ENCODE measurements at places on chromosomes 1 and 21.

- no peak for DNase-seq
Observed at GRCh38 chr1:197017558-197018146, 40.3 kb downstream of the CFHR5 start.

DNA sequence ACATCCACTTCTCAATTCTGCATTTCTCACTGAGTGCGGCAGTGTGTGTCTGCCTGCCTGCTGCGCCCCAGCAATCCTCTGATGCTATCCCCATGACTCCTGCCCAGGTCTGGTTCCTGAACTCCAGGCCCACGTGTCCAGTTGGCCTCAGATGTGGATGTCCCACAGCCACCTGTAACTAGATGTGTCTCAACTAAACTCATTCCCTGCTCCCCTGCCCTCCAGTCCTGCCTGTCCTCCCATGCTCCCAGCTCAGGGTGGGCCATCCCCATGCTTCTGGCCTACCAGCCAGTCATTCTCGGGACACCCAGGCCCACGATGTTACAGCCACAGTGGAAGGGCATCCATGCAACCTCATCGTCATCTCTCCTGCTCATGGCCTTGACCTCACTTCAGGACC lies 76.8 kb downstream of the STUM start:
- DNase-seq: no peak

GRCh38 chr1:240935920-240936319 lies 324.0 kb upstream of the GREM2 start:
- no peak for DNase-seq

DNA sequence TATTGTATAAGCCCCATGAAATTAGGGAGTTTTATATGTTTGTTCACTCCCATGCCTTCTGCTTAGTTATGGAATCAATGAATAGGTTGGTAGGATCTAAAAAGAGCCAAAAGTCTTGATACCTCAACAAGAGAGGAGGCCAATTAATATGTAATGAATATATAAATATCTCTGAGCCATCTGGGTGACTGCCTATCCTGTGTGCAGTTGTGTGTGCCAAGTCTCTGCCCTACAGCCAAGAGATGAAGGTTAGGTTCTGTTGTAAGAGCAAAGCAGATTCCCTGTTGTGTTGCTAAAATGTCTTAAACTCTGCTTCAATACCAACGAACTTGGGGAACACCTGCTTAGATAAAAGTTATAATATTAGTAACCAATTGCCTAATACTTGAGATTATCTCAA lies 61.8 kb upstream of the GORAB start:
- no peak for DNase-seq

DNA sequence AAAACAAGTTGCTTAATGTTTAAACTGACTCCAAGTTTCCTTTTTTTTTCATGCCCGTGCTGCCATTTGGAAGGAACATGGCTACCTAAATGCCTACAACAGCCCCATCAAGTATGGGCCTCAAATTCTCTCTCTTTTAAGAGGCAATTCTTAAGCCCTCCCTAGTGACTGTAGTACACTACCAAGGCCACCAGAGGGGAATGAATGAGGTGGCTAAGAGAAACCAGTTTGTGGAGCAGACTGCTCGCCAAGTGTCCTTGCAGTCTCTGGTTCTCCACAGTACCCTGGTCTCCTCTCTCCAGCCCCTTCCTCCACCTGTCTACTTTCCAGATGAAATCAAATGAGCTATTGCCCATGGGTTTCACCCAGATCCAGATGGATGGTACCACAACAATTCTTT lies 1809.6 kb downstream of the BRINP3 start:
- DNase-seq: no peak

GRCh38 chr1:98422816-98423215 lies 238.7 kb upstream of the SNX7 start:
- no peak for DNase-seq

DNA sequence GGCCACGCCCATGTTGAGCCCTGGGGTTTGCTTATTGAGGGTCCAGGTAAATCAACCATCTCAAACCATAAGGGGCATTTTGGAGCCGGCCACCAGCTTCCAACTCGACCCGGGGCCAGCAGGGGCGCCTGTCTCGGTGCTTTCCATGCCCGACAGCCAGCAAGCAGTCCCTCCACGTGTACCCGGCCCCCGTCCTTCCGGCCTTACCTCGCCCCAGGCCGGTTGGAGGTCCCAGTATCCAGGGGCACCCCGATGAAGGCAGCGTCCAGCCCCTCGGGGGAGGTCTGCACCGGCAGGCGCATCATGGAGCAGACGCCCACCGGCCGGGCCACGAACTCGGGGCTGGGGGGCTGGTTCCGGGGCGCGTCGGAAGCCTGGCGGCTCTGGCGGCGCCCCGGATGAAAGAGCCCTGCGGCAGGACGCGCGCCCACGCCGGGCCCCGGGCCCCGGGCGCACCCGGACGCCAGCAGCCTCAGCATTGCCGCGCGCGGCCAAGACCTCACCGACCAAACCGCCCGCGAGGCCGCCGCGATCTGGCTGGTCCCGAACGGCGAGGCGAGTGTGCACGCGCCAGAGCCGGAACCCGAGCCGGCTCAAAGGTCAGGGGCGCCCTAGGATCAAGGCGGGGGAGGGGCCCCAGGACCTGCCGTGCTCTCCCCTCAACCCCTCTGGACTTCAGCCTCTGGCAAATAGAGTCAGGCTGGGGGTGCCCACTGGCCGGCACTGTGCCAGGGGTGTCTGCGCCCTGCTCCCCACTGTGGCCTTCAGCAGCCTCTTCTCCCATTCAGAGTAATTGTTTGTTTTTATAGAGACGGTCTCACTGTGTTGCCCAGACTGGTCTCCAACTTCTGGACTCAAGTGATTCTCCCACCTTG lies at the start of gene AGMAT:
Gene AGMAT (minus strand): TSS at position 563 of the 875 bp plus-strand sequence. CDS start 84 bp downstream, at position 479.
- peak; percentile 44 for DNase-seq

GRCh38 chr21:36550761-36551160 lies 70.8 kb upstream of the CLDN14 start:
- DNase-seq: no peak

DNA sequence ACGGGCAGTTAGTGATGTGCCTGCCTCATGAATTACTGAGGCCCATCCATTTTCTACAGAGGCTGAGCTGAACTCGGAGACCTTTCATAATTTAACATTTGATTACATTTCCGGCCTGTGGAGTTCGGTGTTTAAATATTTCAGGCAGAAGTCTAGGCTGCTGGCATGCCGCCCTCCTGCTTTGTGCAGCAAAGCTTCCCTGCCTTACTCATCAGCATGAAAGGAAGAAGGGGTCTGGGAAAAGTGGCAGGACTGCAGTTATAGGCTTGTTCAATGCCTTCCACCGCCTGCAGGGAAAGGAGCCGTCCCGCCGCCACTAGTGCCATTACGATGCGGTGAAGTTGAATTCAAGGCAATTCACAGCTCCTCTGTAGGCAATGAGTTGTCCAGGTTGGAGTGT lies 527.9 kb downstream of the NPHP4 start:
- DNase-seq: no peak

- DNase-seq: no peak
Observed at GRCh38 chr1:184069675-184070074, 18.1 kb downstream of the TSEN15 start.

DNA sequence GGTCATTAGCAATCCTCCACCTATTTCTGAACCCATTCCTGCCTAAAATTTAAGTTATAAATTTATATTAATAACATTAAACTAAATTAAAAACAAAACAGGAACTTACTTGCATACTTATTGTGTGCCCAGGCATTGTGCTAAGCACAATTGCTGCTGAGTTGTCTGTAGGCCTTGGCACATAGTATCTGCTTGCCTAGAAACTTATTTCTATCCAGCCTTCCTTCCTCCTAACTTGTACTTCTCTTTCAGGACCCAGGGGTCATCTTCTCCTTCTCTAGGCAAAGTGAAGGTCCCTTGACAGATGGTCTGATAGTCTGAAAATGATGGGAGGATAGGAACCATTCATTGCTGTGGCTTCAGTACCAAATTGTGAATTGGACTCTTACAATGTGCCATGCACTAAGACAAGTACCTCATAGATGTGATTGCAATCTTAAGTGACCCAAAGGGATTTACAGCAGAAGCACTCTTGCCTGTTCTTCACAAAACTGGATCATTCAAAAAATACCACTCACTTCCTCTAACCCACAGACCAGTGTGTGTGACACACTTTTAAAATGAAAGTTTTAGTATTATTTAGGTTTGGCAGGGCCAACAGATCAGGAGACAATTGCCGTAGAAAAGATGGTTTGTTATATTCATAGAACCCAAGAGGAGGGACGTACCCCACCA lies 10.3 kb upstream of the CD101 start:
- no peak for DNase-seq

DNA sequence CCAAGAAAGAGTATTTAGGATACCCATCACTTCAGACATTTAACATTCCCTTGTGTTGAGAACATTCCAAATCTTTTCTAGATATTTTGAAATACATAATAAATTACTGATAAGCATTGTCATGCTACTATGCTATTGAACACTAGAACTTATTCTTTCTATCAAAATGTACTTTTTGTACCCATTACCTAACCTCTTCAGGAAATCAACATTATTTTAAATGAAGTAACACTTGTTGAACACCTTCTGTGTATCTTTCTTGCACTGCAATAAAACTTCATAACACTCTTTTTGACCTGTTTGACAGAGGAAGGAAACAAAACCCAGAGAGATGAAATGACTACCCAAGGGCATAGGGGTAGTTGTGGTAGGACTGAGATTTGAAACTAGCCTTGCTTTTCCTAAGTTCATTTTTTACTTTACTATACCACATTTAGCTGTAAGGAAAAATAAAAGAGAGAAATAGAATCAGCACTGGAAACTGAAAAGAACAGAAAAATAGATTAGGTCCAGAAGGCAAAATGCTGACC lies 99.4 kb downstream of the UCHL5 start:
- DNase-seq: no peak

GRCh38 chr1:183739741-183740271 lies 65.1 kb upstream of the RGL1 start:
- no peak for DNase-seq

- no peak for DNase-seq
Observed at GRCh38 chr1:3074800-3075199, 5.8 kb downstream of the PRDM16 start.

GRCh38 chr1:4871373-4871772 lies 217.0 kb downstream of the AJAP1 start:
- no peak for DNase-seq

DNA sequence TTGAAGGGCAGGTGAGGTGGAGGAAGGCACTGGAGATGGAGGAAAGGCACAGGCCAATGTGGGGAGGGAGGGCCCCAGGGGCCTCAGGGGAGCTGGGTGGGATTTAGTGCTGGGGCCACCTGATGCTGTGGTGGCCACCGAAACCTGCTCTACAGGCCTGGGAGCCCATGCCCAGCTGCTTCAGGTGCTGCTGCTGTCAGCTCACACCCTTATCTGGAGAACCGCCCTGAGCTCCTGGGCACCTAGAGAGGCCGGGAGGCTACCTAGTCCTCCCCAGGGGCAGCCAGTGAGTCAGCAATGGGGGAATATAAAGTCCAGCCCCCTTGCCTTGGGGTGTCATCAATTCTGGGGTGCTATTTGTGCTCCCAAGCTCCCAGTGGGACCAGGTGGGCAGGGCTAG lies 12.2 kb downstream of the FAM131C start:
- DNase-seq: no peak

- no peak for DNase-seq
Observed at GRCh38 chr1:172378109-172378760, 42.2 kb upstream of the C1orf105 start.

- no peak for DNase-seq
Observed at GRCh38 chr1:46130121-46130520, 2.3 kb downstream of the PIK3R3 start.

- DNase-seq: no peak
Observed at GRCh38 chr1:14522926-14523241, 75.6 kb upstream of the KAZN start.

DNA sequence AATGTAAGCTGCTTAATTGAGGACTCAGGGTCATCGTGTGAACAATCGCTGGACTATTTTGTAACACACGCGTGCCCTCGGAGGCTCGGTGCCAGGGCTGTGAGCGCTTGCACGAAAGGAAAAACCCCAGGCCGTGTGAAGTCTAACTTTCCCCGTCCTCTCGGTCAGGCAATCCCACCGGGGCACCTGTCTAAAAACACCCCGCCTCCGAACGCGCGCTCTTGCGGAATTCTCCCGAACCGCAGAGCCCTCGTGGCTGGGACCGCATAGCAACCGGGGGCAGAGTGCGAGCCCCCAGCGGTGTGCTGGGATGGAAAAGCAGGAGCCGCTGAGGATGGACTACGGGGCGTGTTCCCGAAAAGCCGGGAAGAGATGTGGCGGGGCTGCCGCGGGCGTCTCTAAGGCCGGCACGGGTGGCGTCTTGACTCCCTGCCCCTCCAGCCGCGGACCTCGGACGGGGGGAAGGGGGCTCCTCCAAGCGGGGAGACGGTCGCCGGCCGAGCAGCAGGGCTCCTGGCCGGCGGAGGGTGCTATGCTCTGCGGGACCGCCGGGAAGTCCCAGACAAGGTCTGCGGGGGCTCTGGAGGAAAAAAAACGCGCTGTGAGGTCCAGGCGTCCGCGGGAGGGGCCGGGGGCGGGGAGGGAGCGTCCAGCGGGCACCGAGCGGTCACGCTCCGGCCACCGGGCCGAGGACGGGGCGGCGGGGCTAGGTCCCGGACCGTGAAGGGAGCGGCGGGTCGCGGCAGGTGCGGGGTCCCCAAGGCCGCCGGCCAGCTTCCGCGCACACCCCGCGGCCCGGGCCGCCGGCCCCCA lies 936 bp downstream of the ZBTB21 start:
- peak; percentile 27 for DNase-seq

GRCh38 chr1:240912821-240913220 lies 300.9 kb upstream of the GREM2 start:
- DNase-seq: no peak

GRCh38 chr1:160666079-160666442 lies 19.2 kb upstream of the SLAMF1 start:
- DNase-seq: no peak

DNA sequence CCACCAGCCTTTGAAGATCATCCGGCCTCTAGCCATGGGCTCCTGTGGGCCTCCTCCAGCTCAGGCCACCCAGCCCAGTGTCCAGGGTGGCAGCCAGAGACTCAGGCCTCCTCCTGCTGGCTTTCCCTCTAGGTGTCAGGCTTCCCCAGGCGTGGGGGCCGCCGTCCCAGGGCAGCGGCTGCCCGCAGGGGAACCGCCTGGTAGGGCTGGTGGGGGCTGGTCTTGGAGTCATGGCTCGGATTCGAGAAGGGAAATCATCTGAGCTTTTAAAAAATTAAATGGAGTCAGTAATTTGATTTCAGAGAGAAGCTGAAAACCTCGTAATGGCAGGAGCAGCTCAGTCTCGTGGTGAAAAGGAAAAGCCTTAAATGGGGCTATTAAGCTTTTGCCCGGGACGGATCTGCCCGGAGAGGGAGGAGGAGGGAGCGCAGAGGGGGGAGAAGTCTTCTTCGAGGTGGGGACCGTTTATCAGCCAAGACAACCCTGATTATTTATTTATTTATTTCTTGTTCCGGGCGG lies 66.4 kb upstream of the TARDBP start:
- no peak for DNase-seq

DNA sequence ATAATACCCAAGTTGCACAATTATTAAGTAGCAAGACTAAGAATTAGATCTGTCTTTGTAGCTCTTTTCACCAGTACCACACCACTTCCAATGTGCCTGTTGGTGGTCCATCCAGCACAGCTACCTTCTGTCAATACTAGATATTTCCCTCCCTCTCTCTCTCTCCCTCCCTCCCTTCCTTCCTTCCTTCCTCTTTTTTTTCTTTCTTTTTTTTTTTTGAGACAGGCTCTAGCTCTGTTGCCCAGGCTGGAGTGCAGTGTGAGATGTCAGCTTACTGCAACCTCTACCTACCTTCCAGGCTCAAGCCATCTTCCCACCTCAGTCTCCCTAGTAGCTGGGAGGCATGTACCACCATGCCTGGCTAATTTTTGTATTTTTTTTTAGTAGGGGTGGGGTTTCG lies 21.1 kb downstream of the KPNA6 start:
- DNase-seq: no peak

Data from stimulated activated CD4-positive, alpha-beta T cell treated with anti-CD3 and anti-CD28 coated beads, TNF-alpha, amount 100 ng/mL, for 48 hours (primary cell).